Stimulated activated CD8-positive, alpha-beta memory T cell treated with anti-CD3 and anti-CD28 coated beads, Interleukin-7, amount 100 ng/mL, for 48 hours (primary cell): ENCODE measurements at places on chromosomes 3 and 15.
A peak's percentile ranks its signal among the peaks of the same experiment; 100 is the strongest.

GRCh38 chr3:125107861-125108567 lies 52.2 kb upstream of the HEG1 start:
- DNase-seq = no peak

GRCh38 chr3:149340310-149340933 lies 7.0 kb upstream of the TM4SF18 start:
- no peak for DNase-seq

DNA sequence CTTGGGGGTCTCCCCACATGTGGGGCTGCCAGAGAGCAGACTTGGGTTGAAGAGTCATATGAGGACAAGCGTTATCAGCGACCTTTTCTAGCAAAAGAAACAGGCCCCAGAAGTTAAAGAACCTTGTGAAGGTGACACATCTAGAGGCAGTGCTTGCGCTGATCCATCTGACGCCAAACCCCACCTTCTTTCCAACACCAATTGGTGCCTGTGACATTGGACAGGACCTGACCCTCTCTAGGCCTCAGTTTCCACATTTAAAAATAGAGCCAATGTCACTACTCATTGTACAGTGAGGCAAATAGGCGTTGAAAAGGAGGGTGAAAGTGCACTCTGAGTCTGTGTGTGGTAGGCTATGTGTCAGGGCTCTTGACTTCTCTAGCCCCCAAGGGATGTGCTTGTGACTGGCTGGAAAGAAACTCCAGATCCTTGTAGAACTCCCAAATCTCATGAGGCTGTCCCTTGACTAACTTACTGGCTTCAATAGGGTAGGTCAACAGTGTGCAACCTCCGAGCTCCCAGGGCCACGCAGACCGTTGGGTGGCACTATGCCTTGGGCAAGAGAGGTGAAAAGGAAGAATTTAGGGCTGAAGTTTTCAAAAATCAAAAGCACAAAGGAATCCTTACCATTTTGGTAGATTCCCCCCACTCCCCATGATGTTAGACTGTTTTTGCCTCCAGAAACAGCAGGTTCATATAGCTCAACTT lies 666 bp upstream of the FAM219B start:
- DNase-seq = no peak

GRCh38 chr3:113696658-113697499 lies 437 bp upstream of the USF3 start:
- peak; percentile 95 for DNase-seq

DNA sequence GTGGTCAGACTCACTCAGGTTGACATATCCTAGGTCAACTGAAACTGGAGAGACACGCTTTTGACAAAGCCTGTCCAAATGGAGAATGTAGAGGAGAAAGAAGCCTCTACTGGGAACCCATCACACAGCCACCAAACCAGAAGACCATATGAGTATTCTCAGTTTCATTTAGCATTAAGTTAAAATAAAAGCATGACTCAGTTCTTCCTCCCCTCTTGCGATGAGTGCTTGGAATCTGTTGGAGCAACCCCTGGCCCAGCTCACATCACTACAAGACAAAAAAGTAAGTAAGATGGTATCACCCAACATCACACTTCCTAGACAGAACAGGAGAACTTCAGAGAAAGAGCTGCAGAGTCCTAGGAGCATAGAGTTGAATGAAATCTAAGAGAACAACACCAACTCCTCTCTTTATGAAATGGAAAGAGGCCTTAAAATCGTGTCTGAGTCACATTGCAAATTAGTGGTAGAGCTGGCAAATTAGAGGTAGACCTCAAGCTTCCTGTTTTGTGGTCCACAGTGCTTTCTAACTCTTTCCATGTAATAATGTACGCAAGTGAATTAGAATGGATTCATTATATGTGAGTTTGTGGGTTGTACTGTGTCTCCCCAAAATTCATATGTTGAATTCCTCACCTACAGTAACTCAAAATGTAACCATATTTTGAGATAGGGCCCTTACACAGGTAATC lies 51.2 kb downstream of the FGF12 start:
- no peak for DNase-seq

DNA sequence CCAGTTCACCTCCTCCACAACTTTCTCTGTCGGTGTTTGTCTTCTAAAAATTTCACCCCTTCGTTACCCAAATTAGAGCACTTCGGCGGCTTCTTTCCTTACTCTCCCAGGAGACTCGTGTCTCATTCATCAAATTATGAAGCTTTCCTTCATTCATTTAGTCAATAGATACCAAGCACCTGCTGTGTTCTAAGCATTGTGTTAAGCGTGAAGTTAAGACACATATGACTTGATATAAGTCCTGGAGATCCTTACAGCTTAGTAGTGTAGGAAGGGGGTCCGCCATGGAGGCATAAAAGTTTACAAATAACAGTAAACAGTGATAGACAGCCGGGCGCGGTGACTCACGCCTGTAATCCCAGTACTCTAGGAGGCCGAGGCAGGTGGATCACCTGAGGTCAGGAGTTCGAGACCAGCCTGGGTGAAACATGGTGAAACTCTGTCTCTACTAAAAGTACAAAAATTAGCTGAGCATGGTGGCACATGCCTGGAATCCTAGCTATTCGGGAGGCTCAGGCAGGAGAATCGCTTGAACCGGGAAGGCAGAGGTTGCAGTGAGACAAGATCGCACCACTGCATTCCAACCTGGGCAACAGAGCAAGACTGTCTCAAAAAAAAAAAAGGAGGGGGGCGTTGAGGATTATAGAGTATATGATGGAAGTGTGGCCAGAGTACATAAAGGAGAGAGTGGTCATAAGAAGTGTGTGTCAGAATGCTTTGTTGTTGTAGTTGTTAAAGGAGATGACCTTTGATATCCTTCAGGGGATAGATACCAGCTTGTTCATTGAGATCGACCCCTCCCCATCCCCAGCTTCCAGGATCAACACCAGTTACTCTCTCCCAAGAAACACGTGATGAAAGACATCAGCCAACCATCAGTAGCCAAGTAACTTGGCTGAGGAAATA lies 744 bp upstream of the CCDC32 start:
- no peak for DNase-seq

DNA sequence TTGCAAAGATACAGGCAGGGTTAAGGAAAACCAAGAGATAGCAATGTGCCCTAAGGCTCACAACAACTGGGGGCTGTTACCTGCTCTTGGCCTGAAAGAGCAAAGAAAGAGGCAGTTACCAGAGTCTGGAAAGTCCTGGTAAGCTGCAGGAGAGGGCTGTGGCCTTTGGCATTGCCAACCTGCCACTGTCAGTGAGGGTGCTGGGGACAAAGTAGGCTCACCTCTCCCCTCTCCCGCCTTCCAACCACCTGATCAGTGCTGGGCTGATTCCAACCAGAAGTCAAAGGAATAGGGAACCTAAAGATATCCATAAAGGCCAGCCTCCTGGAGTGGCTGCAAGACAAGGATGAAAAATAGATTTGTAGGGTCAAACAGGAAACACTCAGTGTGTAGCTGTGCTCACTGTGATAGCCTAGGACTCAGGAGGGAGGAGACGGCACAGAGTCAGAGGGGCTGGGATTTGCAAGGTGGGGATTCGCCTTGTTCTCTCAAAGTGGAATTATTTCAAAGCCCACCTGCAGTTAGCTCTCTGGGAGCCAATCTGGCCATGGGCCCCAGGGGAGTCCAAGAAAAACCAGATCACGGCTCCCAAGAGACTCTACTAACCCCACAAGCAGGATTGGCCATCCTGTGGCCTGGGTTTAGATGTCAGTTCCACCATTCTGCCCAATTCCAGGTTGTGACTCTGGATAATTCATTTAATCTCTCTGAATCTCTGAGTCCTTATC lies 204.0 kb upstream of the BCL6 start:
- DNase-seq = no peak

DNA sequence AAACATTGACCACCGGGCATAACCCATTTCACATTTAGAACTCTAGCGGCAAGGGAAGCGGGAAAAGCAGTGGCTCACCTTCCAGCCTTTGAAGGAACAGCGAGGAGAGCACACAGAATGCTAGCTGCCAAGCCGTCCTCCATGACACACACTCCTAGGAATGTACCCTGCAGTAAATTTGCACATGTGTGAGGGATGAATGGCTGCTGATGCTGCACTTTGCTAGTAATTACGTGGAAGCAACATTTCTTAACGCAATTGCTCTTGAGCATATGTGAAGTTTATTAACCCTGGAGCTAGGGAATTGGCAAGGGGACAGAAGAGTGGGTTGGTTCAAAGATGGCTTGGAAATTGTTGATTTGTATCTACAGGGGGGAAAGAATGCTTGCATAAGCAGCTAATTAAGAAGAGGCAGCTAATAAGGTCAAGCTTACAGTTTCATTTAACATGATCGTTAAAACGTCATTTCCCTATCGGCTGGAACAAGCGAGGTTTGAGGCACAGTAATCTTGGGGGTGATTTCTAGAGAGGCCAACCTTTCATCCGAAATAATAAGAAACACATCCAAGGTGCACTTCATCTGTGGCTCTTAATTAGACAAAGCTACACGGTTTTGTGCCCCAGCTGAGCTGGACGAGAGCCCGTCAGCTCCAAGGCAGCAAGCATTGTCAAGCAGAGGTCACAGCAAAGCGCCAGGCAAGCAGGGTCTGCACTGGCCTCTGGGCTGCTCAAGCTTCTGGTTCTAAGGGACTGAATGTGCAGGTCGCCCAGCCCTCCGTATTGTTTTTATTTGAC lies 123.4 kb downstream of the CHSY1 start:
- no peak for DNase-seq
